ENCODE measurements at places on chromosomes 5 and 9.

DNA sequence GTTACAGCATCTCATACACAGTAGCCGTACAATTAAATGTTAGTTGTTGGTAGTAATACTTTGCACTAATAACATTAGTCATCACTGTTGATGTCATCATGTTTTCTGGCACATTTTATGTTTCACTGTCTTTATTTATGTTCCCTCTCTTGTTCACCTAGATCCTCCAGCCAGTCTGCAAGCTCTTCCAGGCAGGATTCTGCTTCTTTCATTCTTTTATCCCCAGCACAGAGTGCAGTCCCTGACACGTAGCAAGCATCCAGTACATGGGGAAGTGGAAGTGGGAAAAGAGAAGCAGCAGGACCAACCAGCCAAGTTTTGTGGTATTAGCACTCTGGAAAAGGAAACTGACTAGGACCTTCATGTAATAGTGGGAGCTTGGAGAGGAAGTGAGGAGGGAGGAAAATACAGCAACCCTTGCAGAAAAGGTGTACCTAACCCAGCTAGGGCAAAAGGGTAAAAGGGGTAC, 89.7 kb upstream of the SLC44A1 start:
- no peak for DNase-seq

GRCh38 chr9:102507044-102507687, 488.0 kb upstream of the CYLC2 start:
- no peak for DNase-seq

DNA sequence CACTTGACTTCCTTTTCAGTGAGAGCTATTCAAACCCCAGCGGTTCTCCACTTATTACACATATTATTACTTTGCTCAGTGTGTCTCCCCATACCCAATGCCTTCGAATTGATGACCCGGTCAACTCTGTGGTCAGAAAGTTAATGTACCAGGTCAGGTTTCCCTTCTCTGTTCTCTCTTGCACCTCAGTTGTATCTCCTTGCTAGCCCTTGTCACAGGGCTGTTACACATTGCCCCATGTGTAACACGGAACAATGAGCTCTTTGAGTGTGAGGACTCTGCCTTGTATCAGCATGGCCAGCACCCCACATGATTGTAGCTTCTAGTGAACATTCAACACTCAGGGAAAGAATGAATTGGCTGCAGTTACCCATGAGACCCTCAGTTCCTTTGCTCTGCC, 73.6 kb downstream of the DOCK2 start:
- no peak for DNase-seq

DNA sequence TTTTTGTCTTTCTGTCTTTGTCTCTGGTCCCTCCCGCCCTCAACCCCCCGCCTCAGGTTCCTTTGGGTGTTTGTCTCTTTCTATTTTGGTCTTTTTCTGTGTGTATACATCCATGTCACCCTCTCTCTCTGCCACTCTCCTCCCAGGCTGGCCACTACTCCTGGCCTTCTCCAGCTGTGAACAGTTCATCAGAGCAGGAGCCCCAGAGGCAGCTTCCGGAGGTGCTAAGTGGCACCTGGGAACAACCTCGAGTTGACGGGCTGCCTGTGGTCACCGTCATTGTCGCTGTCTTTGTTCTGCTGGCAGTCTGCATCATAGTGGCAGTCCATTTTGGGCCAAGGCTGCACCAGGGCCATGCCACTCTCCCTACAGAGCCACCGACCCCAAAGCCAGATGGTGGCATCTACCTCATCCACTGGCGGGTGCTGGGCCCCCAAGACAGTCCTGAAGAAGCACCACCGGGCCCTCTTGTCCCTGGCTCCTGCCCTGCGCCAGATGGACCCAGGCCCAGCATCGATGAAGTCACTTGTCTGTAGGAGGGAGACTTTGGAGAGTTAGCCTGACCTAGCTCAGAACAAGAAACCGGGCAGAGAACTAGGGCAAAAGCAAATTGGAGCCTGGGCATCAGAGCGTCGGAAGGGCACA, 1.7 kb downstream of the SMIM33 start:
- no peak for DNase-seq
